ENCODE measurements at places on chromosomes 1 and 21. TPM values are rescaled to one million over a fixed set of nuclear protein-coding genes. Genes with fewer than 3 reads are reported as not detected.
A peak's percentile ranks its signal among the peaks of the same experiment; 100 is the strongest.

LRRC71 gene
- total RNA-seq = not detected

OR2M3 gene
- not detected for total RNA-seq

NDUFS2 gene
- 98.3 TPM for total RNA-seq

B3GALT5 gene
- total RNA-seq = 48.2 TPM

RAD54L gene
- total RNA-seq = 25.2 TPM

TPM3 gene
- 564 TPM for total RNA-seq

FMN2 gene
- not detected for total RNA-seq

ZNF436 gene
- total RNA-seq = 5.8 TPM

DNA sequence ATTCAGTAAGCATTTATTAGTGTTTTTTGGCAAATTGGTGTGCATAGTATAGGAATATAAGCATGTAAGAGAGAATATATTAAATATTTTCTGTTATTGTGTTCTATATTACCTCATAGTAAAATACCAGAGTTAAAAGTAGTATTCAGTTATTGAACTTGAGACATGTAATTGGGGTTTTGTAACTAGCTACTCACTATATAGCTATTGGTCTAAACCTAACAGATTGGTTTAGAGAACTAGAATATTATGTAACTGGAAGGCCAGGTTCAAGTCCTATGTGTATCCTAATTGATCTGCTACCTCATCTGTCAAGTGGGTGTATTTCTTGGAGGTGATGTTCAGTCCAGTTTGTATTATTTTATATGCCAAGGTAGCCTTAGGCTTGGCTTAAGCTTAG is 26.3 kb downstream of the CLIC4 start:
- no peaks in the 10 kb centered on the region for H3K36me3 ChIP-seq
- no peaks in the 10 kb centered on the region for H3K27me3 ChIP-seq
- H3K27ac ChIP-seq = no peak overlapping the region
- no peak for DNase-seq

- H3K27me3 ChIP-seq = no peaks in the 10 kb centered on the region
- DNase-seq = no peak
- H3K36me3 ChIP-seq = no peaks in the 10 kb centered on the region
- no peak overlapping the region for H3K27ac ChIP-seq
Observed at GRCh38 chr21:17901458-17902079, 82.4 kb upstream of the C21orf91 start.

- H3K4me1 ChIP-seq = peaks cover 31% of the 10 kb centered on the region
- H3K27ac ChIP-seq = peak overlapping the region; percentile 73
- peaks cover 52% of the 10 kb centered on the region for H3K36me3 ChIP-seq
- peak overlapping the region; percentile 78 for H3K4me3 ChIP-seq
Observed at GRCh38 chr1:231418101-231418740, 3.9 kb downstream of the EGLN1 start.

- no peaks in the 10 kb centered on the region for H3K27me3 ChIP-seq
- peaks cover 25% of the 10 kb centered on the region for H3K4me1 ChIP-seq
- H3K4me3 ChIP-seq = no peak overlapping the region
- H3K36me3 ChIP-seq = peaks cover 17% of the 10 kb centered on the region
- no peak overlapping the region for H3K27ac ChIP-seq
- no peak for DNase-seq
Observed at GRCh38 chr1:155011004-155011416, 8.4 kb downstream of the ZBTB7B start.

- no peak overlapping the region for H3K4me3 ChIP-seq
- H3K36me3 ChIP-seq = peaks cover 5% of the 10 kb centered on the region
- no peak overlapping the region for H3K27ac ChIP-seq
- no peak for DNase-seq
- no peaks in the 10 kb centered on the region for H3K27me3 ChIP-seq
Observed at GRCh38 chr1:230142608-230143210, 75.7 kb downstream of the GALNT2 start.

DNA sequence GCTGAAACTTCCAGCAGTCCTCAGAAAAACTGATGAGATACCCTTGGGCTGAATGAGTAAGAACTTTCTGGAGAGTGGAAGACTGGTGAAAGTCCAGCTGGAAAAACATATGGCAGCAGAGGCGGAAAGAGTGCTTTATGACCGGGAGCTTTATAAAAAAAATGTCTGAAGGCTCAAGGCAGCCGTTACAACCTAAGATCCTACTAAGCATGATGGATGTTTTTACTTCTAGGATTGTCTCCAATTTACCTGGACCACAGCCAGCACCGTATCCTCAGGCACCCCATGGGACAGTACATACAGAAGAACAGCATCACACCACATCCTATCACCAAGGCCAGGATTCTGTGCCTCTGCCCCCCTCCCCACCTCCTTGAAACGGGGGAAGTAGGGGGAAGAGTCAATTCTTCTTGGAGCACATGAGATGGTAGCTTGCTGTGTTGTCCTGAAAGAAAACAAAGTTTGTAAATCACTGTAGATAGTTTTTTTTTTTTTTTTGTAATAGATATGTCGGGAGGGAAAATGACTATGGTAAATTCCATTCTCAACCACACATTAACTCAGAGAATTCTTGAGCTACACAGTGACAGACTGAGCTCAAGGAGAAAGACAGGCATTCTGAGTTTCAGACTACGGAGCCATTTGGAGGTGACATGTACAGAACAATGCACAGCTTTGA is 11.8 kb upstream of the IRF2BP2 start:
- H3K4me3 ChIP-seq = no peak overlapping the region
- H3K36me3 ChIP-seq = peaks cover 14% of the 10 kb centered on the region
- no peaks in the 10 kb centered on the region for H3K27me3 ChIP-seq

DNA sequence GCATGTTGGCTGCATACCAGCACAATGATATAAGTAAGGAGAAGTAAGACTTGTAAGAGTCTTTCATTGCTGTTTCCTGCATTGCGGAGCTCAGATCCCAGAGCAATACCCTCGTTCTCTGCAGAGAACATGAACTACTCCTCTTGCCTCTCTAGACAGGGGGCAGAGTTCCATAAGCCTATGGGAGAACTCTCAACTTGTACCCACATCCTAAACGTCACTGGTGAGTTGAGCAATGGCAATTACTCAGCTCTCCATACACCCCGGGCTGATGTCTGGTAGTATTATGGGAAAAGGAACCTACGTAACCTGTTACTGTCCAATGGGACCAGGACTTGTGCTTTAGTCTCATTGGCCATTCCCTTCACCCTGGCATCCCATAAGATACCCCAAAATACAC is 27.3 kb upstream of the ZNF496 start:
- H3K4me1 ChIP-seq = no peaks in the 10 kb centered on the region
- H3K27ac ChIP-seq = no peak overlapping the region
- no peaks in the 10 kb centered on the region for H3K36me3 ChIP-seq
- no peak for DNase-seq
- no peaks in the 10 kb centered on the region for H3K27me3 ChIP-seq
- H3K4me3 ChIP-seq = no peak overlapping the region

DNA sequence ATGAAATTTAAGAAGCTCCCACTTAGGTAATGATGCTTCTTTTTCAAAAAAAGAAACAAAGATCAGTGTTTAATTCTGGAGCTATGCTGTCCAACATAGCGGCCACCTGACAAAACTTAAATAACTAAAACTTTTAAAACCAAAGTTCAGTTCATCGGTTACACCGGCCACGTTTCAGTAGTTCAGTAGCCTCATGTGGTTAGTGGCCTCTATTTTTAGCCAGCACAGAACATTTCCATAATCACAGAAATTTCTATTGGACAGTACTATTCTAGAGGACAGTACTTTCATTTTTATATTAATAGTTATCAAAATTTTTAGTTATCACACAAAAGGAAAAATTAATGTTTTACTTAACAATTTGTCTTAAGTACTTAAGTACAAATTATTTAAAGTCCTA is 141.0 kb downstream of the USP25 start:
- peaks cover 4% of the 10 kb centered on the region for H3K36me3 ChIP-seq
- DNase-seq = no peak
- H3K27ac ChIP-seq = no peak overlapping the region
- H3K4me3 ChIP-seq = no peak overlapping the region
- H3K27me3 ChIP-seq = no peaks in the 10 kb centered on the region

DNA sequence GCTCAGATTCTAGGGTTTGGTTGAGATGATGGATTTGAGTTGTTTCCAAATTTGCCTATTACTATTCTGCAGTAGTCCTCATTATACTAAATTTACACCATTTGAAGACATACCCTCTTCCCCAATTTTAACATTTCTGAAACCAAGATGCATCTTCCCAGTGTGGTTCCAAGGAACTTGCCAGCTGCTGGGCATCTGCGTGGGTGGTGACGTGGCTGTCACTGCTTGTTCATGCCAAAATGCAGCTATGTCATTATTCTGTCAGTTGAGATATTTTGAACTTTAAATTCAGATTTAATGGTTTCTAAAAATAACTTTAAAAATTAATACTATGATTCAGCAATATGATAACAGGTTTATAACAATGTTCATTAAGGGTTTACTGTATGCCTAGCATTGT is 1.2 kb downstream of the ZFP69 start:
- DNase-seq = no peak
- no peaks in the 10 kb centered on the region for H3K27me3 ChIP-seq
- peaks cover 10% of the 10 kb centered on the region for H3K4me1 ChIP-seq
- H3K27ac ChIP-seq = no peak overlapping the region

GRCh38 chr1:180811298-180811697 is 101.4 kb upstream of the KIAA1614 start:
- no peaks in the 10 kb centered on the region for H3K27me3 ChIP-seq
- no peak for DNase-seq
- no peak overlapping the region for H3K4me3 ChIP-seq
- H3K36me3 ChIP-seq = peaks cover 3% of the 10 kb centered on the region

DNA sequence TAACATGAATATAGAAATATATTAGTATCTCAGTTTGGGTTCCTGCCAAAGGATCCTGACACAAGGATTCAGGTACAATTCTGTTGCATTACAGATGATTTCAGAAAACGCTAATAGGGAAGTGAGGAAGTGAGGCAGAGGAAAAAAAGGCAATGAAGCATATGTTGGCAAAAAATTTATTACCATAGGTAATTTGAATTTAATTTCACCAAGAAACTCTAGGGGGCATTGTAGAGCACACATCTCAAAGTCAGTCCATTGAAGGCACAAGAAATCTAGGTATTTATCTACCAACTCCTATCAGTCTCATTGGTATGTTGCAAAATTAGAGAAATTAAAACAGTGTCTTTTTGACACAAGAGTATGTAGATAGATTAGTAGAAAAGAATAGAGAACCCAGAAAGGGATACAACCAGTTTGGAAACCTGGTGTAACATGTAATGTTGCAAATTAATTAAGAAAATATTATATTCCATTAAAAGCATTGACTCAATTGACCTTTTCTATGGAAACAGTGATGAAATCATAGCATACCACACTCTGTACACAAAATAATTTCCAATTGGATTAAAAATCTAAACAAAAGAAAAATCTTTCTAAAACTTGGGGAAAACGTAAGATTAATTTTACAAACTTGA is 104.9 kb upstream of the SNX7 start:
- no peak overlapping the region for H3K27ac ChIP-seq
- no peaks in the 10 kb centered on the region for H3K27me3 ChIP-seq
- H3K4me3 ChIP-seq = no peak overlapping the region

DNA sequence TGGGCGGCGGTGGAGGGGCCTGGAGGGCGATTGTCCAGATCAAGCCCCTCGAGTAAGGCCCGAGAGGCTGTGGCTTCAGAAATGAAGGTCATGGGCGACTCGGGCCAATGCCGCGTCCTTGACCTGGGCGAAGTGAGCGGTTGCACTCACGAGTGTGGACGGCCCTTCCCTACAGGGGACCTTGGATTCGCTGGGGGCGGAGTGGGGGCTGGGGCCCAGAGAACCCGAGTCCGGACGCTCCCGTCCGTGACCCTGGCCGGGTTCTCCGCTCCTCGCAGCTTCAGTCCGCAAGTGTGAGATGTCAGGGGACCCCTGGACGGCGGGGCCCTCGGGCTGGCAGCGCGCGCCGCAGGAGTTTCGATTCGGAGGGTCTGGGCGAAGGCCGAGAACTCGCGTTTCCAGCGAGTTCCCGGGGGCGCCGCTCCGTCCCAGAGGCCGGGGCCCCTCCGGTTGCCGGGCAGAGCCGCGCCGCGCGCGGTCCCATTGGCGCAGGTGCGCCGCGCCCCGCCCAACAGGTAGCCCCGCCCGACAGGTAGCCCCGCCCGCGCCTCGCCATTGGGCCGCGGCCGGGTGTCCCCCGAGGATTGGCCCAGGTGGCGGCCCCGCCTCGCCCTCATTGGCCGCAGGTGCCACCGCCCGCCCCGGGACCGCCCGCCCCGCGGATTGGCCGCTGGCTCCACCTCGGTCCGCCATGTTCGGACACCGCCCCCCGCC is at the start of gene PRKCZ:
TSS of gene PRKCZ (plus strand) at position 694 of the 714 bp plus-strand sequence. CDS start 220 bp downstream, outside the sequence.
- peak within 1 kb of the TSS; percentile 93 for H3K27ac ChIP-seq
- peaks cover 10% of the 10 kb centered on the region for H3K27me3 ChIP-seq
- H3K4me3 ChIP-seq = peak within 1 kb of the TSS; percentile 81
- peaks cover 17% of the 10 kb centered on the region for H3K4me1 ChIP-seq
- H3K36me3 ChIP-seq = peaks cover 34% of the 10 kb centered on the region

GRCh38 chr1:143611159-143611558 is 360.6 kb downstream of the FAM72C start:
- no peak for DNase-seq
- H3K4me1 ChIP-seq = no peaks in the 10 kb centered on the region
- peaks cover 25% of the 10 kb centered on the region for H3K27me3 ChIP-seq
- no peak overlapping the region for H3K27ac ChIP-seq
- no peak overlapping the region for H3K4me3 ChIP-seq

GRCh38 chr1:17140279-17140678 is 21.0 kb upstream of the PADI2 start:
- DNase-seq = no peak
- H3K4me3 ChIP-seq = no peak overlapping the region
- H3K4me1 ChIP-seq = peaks cover 10% of the 10 kb centered on the region
- H3K27me3 ChIP-seq = no peaks in the 10 kb centered on the region
- H3K27ac ChIP-seq = no peak overlapping the region

GRCh38 chr1:17194615-17195528 is 10.1 kb upstream of the PADI1 start:
- peaks cover 12% of the 10 kb centered on the region for H3K36me3 ChIP-seq
- peaks cover 30% of the 10 kb centered on the region for H3K4me1 ChIP-seq
- H3K27me3 ChIP-seq = no peaks in the 10 kb centered on the region
- no peak overlapping the region for H3K4me3 ChIP-seq

GRCh38 chr1:17460219-17460618 is 20.7 kb upstream of the RCC2 start:
- H3K27ac ChIP-seq = no peak overlapping the region
- DNase-seq = peak; percentile 10
- no peaks in the 10 kb centered on the region for H3K36me3 ChIP-seq
- H3K4me3 ChIP-seq = no peak overlapping the region
- no peaks in the 10 kb centered on the region for H3K4me1 ChIP-seq

GRCh38 chr1:237751090-237751489 is 139.6 kb downstream of the ZP4 start:
- H3K36me3 ChIP-seq = no peaks in the 10 kb centered on the region
- DNase-seq = no peak
- no peak overlapping the region for H3K27ac ChIP-seq
- H3K4me1 ChIP-seq = peaks cover 19% of the 10 kb centered on the region
- H3K4me3 ChIP-seq = no peak overlapping the region
- no peaks in the 10 kb centered on the region for H3K27me3 ChIP-seq

DNA sequence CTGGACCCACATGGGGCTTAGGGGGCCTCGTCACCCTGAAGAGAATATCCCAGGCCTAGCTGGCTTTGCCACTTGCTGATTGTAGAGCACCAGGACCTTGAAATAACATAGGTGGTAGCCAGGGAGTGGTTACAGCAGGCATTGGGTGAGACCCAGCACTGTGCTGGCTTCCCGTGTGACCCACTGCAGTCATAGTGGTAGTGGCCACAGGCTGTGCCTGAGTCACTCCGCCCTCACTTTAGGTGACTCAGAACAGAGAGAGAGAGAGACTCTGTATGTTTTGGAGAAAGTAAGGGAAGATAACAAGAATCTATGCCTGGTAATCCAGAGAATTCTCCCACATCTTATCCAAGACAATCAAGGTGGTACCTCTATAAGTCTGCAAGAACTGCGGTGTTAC is 98.7 kb upstream of the LHX8 start:
- H3K4me1 ChIP-seq = no peaks in the 10 kb centered on the region
- H3K27ac ChIP-seq = no peak overlapping the region
- DNase-seq = no peak
